Stimulated activated CD8-positive, alpha-beta memory T cell treated with anti-CD3 and anti-CD28 coated beads, Interleukin-7, amount 100 ng/mL, for 1 hour (primary cell): ENCODE measurements at places on chromosomes 16 and 17.

- no peak for DNase-seq
Measured at GRCh38 chr16:87486713-87487247, 6.0 kb downstream of the ZCCHC14 start.

GRCh38 chr17:66920950-66921349, 43.6 kb upstream of the CACNG4 start:
- DNase-seq, result no peak

DNA sequence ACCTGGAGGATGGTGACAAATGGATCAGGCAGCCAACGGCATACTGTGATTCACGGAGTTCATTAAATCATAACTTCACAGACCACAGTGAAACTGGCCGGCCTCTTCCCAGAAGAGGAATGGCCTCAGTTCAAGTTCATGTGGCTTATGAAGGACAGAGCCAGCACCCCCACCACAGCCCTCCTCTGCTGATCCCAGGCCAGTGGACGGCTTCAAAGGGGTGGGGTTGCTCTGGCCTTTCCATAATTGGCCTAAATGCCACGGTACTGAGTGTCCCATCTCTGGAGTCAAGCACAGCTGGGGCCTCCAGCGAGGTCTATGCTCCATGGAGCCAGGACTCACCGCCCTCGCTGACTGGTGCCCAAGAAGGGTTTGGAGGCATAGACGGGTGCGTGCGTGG, 21.4 kb downstream of the GALNS start:
- no peak for DNase-seq

- DNase-seq, result no peak
Measured at GRCh38 chr17:73777131-73777449, 132.8 kb upstream of the SDK2 start.

DNA sequence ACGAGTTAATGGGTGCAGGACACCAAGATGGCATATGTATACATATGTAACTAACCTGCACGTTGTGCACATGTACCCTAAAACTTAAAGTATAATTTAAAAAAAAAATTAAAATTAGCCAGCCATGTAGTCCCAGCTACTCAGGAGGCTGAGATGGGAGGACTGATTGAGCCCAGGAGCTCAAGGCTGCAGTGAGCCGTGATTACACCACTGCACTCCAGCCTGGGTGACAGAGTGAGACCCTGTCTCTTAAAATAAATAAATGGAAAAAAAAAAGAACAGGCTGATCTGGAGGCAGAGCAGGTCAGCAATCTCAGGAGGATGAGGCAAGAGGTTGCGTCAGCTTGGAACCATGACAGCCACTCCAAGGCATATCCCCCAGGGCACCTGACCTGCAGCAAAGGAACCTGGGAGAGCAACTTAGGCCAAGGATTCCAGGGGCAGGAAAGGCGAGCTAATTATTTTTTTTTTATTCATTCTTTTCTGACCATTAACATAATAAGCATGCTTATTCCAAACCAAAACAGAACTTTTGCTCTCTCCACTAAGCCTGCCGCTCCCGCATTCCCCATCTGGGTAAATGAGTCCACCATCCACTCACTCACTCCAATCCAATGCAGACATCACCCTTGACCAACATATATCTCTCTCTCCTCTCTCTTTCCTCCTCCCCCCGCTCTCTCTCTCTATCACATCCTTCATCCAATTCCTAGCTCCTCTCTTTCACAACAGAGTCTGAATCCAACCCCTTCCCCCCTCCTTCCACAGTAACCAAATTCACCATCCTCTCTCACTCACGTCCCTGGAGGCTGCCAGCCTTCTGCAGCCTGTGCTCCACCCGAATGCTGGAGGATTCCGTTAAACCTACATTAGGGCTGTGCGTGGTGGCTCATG, 47.7 kb downstream of the TK2 start:
- no peak for DNase-seq

DNA sequence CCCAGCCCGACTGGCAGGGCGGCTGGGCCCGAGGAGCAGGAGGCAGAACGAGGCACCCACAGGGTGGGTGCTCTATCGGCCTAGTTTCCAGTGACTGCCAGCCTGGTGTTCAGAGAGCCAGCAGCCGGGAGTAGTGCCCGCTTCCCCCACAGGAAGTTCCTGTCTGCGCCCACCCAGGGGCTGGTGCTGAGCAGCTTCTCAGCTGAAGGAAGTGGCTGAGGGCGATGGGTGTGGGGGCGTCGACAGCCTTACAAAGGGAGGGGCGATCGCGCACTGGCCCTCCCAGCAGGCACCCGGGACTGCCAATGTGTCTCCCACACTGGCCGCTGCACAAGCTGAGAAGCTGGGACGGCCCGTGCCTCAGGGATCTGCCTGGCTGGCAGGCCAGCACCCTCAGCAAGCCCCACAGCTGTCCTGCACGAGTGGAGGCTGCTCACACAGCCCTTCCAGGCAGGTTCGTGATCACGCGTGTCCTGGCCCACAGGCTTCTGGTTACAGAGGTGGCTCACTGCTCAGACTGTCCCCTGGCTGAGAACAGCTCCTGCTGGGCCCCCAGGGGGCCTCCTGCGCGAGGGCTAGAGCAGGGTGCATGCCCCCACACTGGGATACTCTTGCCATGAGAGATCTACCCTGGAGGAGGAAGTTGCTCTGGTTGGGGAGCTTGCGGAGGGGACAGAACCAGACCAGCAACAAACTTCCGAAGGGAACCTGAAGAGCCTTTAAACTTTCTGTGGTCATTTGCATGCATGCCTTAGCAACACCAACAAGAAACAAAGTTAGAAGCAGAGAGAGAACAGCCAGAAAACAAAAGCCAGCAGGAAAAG, 2.5 kb downstream of the RNF166 start:
- DNase-seq, result peak; percentile 59

DNA sequence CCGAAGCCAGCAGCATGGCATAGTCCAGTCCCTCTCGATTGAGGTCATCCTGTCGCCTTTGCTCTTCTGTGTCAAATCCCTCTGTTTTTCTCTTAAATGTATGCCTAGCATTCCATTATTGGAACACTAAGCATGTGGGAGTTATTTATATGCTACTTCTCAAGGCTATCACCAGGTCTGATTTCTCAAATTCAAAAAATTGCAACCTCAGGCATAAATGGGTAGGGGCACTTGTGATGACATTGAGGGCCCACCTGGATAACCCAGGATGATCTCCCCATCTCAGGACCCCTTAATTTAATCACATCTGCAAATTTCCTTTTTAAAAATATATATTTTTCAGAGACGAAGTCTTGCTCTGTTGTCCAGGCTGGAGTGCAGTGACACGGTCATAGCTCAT, 95.7 kb downstream of the BMERB1 start:
- no peak for DNase-seq

DNA sequence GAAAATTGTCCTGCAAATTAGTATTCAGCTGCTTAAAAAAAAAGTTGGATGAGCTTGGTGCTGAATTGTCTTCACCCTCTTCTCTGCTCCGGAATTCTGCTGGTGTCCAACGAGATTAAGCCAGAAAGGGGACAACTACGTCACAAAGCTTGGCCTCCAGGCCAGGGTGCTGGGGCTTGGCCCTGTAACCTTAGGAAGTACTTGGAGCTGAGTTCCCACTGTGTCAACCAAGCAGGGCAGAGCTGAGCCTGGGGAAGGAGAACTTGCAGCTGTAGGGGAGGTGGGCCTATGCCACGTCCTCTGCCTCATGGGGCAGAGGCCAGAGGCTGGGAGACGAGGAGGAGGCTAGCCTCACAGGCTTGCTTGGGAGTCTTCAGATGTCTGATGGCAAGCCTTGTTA, 71.2 kb downstream of the CLEC16A start:
- no peak for DNase-seq

DNA sequence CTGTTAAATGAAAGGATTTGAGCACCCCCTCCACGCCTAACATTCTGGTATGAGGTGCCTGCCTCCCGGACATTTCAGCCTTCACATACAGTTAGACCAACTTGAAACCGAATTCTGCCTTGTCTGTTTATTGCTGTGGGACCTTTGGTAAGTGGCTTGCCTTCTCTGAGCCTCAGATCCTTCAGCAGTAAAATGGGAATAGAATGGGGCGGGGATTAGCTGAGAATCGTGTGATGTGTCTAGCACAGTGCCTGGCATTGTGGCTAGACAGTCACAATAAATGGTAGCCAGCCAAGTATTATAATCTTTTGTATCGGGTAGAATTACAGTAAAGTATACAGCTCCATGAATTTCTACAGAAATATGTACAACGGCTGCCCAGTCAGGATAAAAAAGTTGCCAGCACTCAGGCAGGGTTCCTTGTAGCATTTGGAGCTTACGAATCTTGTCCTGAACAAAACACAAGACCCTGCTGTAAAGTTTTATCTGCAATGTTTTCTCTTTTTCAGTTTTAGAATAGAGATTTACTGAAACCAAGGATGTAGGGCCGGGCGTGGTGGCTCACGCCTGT, 786 bp downstream of the TMC7 start:
- no peak for DNase-seq

GRCh38 chr16:1510941-1511351, 17.8 kb downstream of the TELO2 start:
- DNase-seq, result no peak

GRCh38 chr16:2512735-2513404, 882 bp upstream of the ATP6V0C start:
- no peak for DNase-seq

GRCh38 chr17:2302778-2303203, 794 bp downstream of the SMG6 start:
- DNase-seq, result no peak

DNA sequence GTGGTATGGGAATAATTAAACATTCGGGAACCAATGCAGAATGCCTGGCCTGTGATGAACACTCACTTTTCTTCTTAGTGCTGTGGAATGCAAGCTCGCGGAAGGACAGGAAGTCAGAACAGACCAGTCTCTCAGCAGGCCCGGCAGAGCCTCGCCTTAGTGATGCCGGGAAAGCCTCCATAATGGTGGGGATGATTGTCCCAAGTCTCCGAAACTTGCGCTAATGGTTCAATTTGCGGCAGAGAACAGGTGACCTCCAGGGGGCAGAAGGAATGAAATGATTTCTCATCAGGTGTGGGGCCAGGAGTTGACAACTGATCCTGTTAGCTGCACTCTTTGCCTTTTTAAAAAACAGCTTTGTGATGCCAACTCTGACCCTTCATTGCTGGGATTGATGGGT, 170.6 kb downstream of the GSG1L start:
- no peak for DNase-seq

- no peak for DNase-seq
Measured at GRCh38 chr17:62778990-62779681, 29.0 kb downstream of the MARCHF10 start.

DNA sequence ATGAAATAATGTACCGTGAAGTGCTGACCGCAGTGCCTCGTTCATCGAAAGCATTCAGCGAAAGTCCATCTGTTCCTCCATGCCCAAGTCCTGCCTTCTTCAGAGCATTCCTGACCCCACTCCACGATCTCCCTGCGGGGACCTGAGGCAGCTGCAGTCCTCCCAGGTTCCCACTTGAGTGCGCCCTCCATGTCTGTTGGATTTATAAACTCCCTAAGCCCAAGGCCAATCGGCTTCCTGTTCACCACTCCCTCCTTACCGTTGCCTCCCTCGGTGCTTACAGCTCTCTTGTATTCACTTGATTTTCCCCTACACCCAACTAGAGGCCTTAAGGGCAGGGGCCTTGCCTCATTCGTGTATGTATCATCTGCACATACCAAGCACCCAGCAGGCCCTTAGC, 2.8 kb downstream of the RAD51D start:
- DNase-seq, result no peak

GRCh38 chr17:28828294-28829040, 14.1 kb downstream of the FAM222B start:
- DNase-seq, result no peak

- no peak for DNase-seq
Measured at GRCh38 chr16:80347900-80348299, 192.9 kb upstream of the DYNLRB2 start.
